ENCODE measurements at places on chromosomes 6 and 20.

DNA sequence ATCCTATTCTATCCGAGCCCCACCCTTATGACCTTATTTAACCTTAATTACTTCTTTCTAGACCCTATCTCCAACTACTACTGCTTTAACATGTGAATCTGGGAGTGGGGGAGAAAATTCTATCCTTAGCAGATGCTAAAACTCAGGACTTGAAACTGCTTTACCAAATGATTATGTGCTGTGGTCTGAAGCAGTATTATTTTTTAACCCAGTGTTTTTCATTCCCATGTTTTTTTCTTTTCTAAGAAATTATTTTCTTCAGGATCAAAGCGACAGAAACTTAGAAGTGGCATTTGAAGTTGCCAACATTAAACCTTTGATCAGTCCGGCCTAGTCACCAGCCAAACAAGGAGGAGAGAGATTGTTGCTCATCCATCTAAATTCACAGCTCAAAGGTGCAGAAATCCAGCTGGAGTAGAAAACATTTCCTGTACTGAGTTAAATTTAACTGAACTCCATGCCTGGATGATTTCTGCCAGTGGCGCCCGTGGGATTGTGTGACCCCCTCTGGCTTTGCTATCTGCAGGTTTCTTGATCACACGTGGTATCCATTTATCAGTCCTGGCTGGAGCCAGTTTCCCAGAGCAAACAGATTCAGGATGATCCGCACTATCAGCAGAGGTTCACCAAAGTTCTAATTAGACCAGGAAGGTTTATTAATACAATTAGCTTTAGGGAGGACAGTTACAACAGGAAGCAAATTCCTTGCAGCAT is 300.5 kb downstream of the PLCB1 start:
- DNase-seq = no peak

GRCh38 chr6:111813677-111814310 is 59.5 kb downstream of the FYN start:
- no peak for DNase-seq

- no peak for DNase-seq
Measured at GRCh38 chr6:105560611-105561066, 157.8 kb upstream of the PREP start.

GRCh38 chr6:29850011-29850553 is 22.5 kb downstream of the HLA-G start:
- no peak for DNase-seq

GRCh38 chr20:51736947-51737346 is 31.2 kb downstream of the ATP9A start:
- DNase-seq = no peak
